ENCODE measurements at places on chromosomes 6 and 20.
A peak's percentile ranks its signal among the peaks of the same experiment; 100 is the strongest.

DNA sequence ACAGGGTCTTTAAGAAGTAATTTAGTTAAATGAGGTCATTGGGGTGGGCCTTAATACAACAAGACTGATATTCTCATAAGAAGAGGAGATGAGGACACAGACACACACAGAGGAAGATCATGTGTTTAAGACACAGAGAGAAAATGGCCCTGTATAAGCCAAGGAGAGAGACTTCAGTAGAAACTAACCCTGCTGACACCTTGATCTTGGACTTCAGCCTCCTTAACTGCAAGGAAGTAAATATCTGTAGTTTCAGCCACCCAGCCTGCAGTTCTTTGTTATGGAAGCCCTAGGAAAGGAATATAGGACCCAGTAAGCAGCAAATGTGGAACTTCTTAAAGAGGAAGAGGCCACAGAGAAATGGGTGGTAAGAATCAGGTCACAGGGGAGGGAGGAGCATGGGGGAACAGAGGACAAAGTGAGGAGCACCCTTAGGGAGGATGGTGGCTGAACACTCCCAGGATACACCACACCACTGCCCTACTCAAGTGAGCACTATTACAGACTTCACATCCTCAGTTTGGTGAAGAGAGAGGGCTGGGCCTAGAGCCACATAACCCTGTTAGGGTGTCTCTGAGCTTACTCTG lies 762 bp downstream of the SIRPB1 start:
- no peak for DNase-seq

- no peak for DNase-seq
Observed at GRCh38 chr20:38866265-38867061, 59.8 kb upstream of the FAM83D start.

- DNase-seq, result no peak
Observed at GRCh38 chr6:107114926-107115694, at the start of gene BEND3. Gene BEND3, minus strand, starts transcription at chr6:107115515. Its CDS starts 16,230 bp downstream, at chr6:107099285.

GRCh38 chr6:73258721-73259120 lies 4.3 kb downstream of the KHDC1 start:
- DNase-seq, result no peak

DNA sequence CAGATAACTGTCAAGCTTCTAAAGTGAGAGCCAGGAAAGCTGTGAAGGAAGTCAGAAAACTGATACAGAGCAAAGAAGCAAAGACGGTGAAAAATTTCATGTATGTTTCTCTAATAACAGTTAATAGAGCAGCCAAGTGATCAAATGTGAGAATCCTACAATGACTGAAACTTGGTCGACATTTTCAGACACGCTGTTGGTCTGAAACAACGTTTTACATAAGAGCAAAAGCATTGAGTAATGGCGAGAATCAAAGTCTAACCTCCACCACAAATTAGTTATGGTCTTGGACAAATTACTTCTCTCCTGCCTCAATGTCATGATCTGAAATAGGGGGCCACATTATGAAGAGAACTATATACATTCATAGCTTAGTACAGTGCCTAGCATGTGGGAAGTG lies 3.3 kb downstream of the MKKS start:
- DNase-seq, result no peak

DNA sequence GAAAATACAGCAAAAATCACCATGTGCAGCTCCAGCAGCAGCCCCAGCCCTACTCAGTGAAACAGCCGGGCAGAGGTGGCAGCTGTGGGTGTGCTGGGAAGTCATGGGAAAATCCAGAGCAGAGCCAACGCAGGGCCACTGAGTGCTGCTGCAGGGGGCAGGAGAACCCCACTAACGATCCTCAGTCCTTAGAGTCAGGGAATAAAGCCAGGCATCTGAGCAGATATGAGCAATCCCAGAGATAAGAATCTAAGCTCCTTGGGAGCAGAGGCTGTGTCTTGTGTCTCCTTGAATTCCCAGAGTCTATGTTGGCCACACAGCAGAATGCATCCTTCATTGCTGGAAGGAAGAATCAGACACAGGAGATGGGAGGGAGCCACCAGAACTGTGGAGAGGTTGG lies 493.1 kb upstream of the MAP3K7 start:
- no peak for DNase-seq

DNA sequence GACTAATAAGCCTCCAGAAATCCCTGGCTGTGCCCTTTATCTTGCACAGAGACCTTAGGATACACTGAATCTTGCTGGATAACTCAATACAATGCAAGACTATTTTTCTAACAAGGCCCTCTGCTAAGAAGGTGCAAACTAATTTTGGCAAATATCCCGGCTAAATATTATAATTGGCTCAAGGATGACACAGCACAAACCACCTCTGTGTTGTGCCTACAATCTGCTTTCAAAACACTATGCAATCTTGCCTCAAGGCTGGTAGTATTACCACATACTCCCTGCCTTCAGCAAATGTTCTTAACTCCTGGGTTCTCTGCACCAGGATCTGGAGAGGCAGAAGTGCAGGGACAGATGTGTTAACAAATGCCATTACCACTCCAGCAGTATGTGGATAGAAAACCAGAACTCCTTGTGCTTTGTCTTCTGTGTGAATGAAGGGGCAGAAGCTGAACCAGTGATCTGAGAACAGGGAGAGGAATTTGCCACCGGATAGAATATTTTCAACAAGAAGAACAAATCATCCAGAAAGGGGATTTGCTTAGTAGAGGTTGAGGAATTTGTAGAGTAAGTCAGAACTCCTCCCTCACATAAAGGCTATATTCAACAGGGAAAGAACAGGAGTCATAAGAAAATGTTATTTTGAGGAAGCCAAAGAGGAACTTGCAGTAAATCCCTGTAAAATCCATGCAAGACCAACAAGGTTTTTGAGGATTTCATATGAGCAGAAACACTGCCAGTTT lies 74.1 kb upstream of the SLC4A11 start:
- DNase-seq, result peak; percentile 13

- no peak for DNase-seq
Observed at GRCh38 chr6:163341224-163342061, 73.1 kb upstream of the QKI start.

- DNase-seq, result no peak
Observed at GRCh38 chr6:101236709-101237108, 156.8 kb upstream of the GRIK2 start.

- DNase-seq, result no peak
Observed at GRCh38 chr20:38180781-38181180, 15.7 kb upstream of the TGM2 start.

- no peak for DNase-seq
Observed at GRCh38 chr6:166449036-166449435, 66.3 kb upstream of the MPC1 start.

DNA sequence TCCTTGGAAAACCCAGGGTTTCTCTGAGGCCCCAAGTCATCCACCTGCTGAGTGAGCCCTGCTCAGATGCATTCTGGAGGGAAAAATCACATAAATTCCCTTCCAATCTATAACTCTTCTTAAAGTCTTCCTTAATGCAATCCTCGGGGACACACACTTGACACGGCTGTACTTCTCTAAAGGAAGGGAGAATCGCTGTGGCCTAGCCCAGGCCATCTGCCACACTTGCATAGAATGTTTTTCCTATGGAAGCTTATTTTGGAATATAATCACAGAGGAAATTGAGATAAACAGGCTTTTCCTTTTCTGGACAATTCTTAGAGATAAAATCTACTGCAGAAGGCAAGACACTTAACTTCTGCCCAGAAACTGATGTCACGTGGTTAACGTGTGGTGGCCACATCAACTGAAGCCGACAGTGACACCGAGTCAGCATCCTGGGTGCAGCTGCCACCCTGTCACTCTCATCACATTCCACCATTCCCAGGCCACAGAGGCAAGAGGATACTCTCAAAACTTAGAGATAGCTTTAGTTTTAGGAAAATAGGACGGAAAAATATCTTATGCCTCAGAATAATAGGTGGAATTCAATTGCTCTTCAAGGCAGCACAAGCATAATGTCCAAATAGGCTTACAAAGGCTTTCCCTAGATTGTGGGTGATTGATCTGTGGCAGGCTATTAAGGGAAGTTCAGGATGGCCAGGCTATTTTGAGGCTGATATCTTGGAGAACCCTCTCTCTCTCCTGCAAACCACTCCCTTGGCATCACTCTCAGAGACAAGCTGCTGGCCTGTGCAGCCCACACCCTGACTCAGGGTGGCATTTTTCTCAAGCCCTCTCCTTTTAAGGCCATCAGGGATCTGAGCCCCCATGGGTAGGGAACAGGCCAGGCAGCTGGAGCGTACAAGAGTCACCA lies 29.6 kb downstream of the PSMB1 start:
- no peak for DNase-seq

- DNase-seq, result no peak
Observed at GRCh38 chr6:33192105-33192646, at the start of gene COL11A2. Gene COL11A2, minus strand, starts transcription at chr6:33192467. Its CDS starts 227 bp downstream, at chr6:33192240.
